Anterior cingulate cortex (tissue), 58 donors: ENCODE measurements at places on chromosomes 7 and 10.

DNA sequence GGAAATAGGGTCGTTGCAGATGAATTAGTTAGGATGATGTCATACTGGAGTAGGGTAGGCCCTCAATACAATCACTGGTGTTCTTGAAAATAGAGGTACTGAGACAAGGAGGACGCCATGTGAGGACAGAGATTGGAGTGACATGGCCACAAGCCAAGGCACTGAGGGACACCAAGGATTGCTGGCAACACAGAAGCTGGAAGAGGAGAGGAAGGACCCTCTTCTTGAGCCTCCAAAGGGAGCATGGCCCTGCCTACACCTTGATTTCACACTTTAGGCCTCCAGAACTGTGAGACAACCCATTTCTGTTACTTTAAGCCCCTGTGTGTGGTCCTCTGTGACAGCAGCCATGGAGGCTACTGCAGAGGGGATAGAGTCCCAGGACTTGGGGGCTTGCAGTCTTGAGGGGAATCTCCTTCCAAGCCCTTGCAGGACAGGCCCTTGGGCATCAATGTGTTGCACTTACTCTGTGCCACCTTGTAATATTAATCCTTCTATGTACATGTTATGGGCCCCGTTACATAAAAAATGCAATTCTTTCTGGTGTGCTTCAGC, 3.7 kb upstream of the AOC1 start:
- no peak for DNase-seq

- no peak for DNase-seq
Observed at GRCh38 chr7:101779267-101779666, 38.2 kb upstream of the CUX1 start.

- no peak for DNase-seq
Observed at GRCh38 chr7:107384025-107384424, 85.8 kb upstream of the GPR22 start.

DNA sequence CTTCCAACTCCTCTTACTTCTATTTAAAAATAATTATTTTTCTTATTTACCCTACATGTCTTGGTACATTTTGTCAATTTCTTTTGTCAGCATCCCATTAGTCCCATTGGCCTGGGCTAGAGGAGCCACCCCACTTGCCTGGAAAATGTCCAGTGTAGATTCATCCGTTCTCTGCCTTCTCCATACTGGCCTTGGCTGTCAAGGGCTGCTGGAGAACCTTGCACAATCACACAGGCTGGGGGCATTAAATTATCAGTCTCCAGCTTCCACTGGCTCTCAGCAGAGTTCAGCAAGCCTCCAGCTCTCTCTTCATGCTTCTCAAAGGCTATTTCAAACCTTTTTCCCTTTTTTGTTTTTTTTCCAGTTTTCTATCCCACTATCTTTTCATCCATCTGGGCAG, 13.8 kb upstream of the ZCCHC24 start:
- DNase-seq = no peak

DNA sequence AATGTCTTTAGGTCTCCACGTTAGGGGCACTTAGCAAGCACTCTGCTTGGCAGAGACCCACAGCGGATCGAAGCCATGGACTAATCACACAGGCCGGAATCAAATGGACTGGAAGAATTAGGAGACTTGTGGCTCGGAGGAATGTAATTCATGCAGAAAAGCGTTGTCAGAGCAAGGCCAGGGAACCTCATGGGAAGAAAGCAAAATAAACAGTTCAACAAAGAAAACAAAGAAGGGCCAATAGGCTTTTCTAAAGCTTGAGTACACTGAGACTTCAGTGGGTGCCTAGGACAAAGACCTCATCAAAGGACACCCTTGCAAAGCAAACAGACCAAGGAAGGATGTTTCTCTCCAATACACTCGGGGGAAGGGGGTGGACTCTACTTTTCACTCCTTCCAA, 171.1 kb downstream of the GLI3 start:
- DNase-seq = no peak

DNA sequence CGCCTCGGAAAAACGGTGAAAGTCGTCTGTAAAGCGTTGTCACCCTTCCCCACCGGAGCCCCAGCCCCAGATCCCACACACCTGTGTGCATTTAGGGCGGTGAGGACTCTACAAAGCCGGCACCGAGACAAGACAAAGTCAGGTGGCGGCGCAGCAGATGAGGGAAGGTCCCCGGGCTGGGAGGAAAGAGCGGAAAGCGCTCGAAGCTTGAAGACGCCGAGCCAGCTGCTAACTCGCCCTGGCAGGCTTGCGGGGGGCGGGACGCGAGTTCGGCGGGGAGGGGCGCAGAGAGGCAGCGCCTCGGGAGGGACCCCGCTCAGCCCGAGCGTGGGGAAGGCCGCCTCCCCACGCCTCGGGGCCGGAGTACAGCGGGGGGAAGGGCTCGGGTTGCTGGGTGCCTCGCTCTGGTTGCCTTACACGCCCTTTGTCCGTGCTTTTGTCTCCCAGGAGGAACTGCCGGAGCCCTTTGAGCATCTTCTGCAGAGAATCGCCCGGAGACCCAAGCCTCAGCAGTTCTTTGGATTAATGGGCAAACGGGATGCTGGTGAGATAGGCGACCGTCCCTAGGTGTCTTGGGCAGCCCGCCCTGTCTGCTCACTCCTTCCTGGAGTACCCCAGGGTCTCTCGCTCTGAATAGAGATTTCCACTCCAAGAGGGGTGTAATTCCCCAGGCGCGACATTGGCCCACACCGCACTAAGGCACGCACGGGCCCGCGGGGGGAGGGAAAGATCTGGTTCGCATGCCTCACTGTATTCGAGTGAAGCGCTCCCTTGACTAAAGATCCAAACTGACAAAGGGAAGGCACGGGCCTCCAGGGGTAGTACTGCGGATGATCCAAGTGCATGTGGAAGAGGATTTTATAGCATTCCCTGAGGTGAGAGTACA, 1.6 kb downstream of the TAC1 start:
- no peak for DNase-seq

GRCh38 chr7:2821842-2822507, 22.1 kb downstream of the GNA12 start:
- DNase-seq = no peak
